ENCODE measurements at places on chromosomes 3 and 15.

GRCh38 chr3:95088464-95088863, 1025.6 kb downstream of the NSUN3 start:
- DNase-seq = no peak

DNA sequence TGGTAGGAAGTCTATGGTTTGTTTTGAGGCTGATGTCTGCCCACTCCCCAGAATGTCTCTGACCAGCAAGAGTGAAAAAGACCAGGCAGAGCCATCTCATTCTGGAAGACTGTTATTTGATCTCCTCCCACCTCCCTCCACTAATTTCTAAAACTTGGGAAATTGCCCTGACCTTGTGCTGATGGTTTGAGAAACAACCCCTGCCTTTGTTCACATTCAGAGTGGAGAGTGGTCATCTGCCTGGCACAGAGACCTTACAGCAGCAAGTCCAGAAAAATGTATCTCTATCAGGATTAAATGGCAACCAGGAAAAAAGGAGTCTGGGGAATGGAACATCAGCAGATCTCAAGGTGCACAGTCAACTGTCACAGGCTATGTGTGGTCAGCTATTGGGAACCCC, 25.7 kb downstream of the SPATA12 start:
- DNase-seq = peak; percentile 47

- DNase-seq = no peak
Measured at GRCh38 chr3:11835028-11835639, 11.6 kb downstream of the TAMM41 start.

DNA sequence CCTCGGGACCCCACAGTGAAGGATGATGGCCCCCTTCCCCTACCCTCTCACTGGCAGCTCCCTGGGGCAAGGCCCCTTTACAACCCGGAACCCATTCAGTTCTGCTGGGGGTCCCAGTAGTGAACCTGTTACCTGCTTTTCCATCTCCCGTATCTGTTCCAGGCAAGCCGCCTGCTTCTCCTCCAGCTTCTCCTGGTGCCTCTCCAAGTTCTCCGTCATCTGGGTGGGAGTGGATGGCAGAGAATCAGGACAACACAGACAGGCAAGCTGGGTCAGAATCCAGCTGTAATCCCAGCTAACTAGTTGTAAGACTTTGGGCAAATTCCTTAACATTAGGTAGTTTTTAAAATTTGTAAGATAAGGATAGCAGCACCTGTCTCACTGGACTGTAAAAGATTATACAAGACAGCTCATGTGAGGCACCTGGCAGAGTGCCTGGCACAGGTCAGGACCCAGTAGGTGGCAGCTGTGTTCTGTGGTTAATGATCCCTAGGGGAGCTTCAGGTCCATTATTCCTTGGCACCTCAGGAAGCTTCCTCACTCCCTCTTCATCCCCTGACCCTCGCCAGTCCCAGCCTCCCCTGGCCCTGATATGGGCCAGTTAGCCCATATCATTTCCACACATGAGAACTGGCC, 6.4 kb upstream of the ANKRD63 start:
- no peak for DNase-seq

DNA sequence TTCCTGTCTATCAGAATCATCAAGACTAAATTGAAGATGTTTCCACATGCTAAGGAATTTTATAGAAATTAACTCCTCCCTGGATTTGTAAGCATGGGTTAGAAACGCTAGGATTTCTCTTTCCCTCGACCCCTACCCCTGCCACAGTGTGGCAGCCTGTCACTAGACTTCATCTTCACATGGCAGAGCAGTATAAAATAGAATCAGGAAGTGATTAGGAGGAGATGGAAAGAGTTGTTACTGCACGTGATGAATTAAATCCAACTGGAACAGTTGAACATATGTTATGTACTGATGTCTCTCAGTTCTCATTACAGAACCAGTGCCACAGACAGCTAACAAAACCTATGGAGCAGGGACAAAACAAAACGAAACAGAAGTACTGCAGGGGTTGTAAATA, 130.0 kb upstream of the BNIP2 start:
- no peak for DNase-seq

GRCh38 chr3:11185564-11186317, 31.4 kb downstream of the HRH1 start:
- no peak for DNase-seq

- DNase-seq = no peak
Measured at GRCh38 chr3:97340940-97341339, 423.6 kb upstream of the ARL6 start.

DNA sequence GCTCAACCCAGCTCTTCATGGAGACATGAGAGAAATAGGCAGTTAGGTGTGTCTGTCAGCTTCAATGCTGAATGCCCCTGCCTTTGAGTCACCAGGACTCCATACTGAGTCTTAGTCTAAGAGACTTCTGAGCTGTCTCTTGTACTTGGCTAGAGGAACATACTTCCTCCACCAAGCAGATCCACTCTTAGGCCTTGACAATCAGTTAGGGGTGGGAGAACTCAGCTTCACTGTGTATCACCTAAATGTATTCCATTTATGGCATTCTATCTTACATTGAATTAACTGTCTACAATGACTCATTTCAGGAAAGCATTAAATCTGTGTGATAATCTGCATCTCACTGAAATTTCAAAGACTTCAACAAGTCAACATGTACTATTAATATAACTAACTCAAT, 66.0 kb downstream of the STAC start:
- no peak for DNase-seq

GRCh38 chr3:185986198-185986777, 48.5 kb upstream of the TRA2B start:
- no peak for DNase-seq

Measured in head of caudate nucleus (tissue), 42 donors.